ENCODE measurements at places on chromosomes 4 and X.

GRCh38 chrX:31702222-31702621 is 630.4 kb upstream of the FTHL17 start:
- no peaks in the 10 kb centered on the region for H3K27me3 ChIP-seq
- H3K4me3 ChIP-seq, result no peak overlapping the region
- DNase-seq, result no peak
- H3K36me3 ChIP-seq, result no peaks in the 10 kb centered on the region
- H3K4me1 ChIP-seq, result no peaks in the 10 kb centered on the region
- H3K27ac ChIP-seq, result no peak overlapping the region

- H3K4me3 ChIP-seq, result no peak overlapping the region
- no peaks in the 10 kb centered on the region for H3K36me3 ChIP-seq
- H3K27me3 ChIP-seq, result peaks cover 2% of the 10 kb centered on the region
- no peak overlapping the region for H3K27ac ChIP-seq
- no peak for DNase-seq
- H3K4me1 ChIP-seq, result no peaks in the 10 kb centered on the region
Observed at GRCh38 chr4:608236-608635, 17.1 kb upstream of the PDE6B start.

DNA sequence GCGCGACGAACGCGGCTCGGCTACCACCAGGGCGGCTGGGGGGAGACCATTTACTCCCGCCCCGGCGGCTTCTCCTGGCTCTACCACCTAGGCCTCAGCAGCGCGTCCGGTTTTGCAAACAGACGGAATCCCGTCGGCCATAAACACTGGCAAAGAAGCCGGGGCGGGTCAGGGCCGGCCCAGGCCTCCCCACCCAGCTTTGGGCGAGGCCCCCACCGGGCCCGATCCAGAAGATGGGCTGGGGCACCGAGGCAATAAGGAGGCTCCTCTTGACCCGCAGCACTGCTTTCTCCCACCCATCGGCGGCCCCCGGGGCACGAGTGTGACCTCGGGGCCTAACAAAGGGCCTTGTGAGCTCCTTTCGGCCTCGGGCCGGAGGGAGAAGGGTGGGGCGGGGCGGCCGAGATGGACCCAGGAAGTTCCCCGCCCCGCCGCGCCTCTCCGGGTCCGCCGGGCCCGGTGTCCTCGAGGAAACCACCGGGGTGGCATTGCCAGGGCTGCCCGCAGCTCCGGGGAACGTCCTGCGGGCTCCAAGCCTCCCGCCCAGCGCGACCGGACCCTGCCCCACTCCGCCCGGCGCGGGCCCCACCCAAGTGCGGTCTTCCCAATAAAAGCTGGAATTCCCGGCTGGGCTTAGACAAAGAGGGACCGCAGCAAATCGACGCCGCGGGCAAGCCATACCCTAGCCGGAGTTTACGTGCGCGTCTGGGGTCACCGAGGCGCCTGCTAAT is 5.9 kb downstream of the BCOR start:
- H3K4me1 ChIP-seq, result peaks cover 54% of the 10 kb centered on the region
- no peak overlapping the region for H3K27ac ChIP-seq
- H3K27me3 ChIP-seq, result no peaks in the 10 kb centered on the region
- no peak overlapping the region for H3K4me3 ChIP-seq
- no peaks in the 10 kb centered on the region for H3K36me3 ChIP-seq

GRCh38 chr4:72893354-72894066 is 176.0 kb downstream of the COX18 start:
- H3K4me3 ChIP-seq, result no peak overlapping the region
- H3K36me3 ChIP-seq, result no peaks in the 10 kb centered on the region
- H3K27me3 ChIP-seq, result no peaks in the 10 kb centered on the region
- H3K4me1 ChIP-seq, result no peaks in the 10 kb centered on the region
- H3K27ac ChIP-seq, result no peak overlapping the region
- DNase-seq, result no peak

GRCh38 chr4:156977435-156978160 is 6.0 kb upstream of the PDGFC start:
- DNase-seq, result no peak
- no peaks in the 10 kb centered on the region for H3K4me1 ChIP-seq
- no peak overlapping the region for H3K4me3 ChIP-seq
- H3K27me3 ChIP-seq, result peaks cover 2% of the 10 kb centered on the region

GRCh38 chrX:132774010-132774714 is 184.3 kb downstream of the HS6ST2 start:
- no peaks in the 10 kb centered on the region for H3K4me1 ChIP-seq
- no peaks in the 10 kb centered on the region for H3K27me3 ChIP-seq
- H3K4me3 ChIP-seq, result no peak overlapping the region
- no peaks in the 10 kb centered on the region for H3K36me3 ChIP-seq
- no peak overlapping the region for H3K27ac ChIP-seq

DNA sequence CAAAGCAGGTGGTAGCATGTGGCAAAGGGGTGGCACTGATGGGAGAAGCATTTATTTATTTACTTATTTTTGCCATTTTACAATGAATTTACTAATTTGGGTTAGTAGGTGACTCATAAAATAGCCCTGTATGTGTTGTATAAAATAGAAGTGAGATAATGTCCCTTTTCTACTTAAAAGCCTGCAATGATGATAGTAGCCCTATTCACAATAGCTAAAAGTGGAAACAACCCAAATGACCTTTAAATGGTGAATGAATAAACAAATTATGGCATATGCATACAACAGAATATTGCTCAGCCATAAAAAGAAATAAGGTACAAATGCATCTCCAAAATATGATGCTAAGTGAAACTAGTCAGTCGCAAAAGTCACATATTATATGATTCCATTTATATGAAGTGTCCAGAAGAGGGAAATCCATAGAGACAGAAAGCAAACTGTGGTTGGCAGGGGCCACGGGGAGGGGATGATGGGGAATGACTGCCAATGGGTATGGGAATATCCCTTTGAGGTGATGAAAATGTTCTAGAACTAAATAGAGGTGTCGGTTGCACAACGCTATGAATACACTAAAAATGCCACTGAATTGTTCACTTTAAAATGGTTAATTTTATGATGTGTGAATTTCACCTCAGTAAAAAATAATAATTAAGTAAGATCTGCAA is 35.8 kb upstream of the FAM9C start:
- DNase-seq, result no peak
- no peaks in the 10 kb centered on the region for H3K27me3 ChIP-seq
- H3K27ac ChIP-seq, result peak overlapping the region; percentile 58
- H3K4me1 ChIP-seq, result peaks cover 75% of the 10 kb centered on the region
- H3K4me3 ChIP-seq, result no peak overlapping the region

GRCh38 chrX:40258909-40259308 is 161.2 kb upstream of the BCOR start:
- no peak overlapping the region for H3K4me3 ChIP-seq
- H3K36me3 ChIP-seq, result no peaks in the 10 kb centered on the region
- no peaks in the 10 kb centered on the region for H3K27me3 ChIP-seq
- no peak for DNase-seq

DNA sequence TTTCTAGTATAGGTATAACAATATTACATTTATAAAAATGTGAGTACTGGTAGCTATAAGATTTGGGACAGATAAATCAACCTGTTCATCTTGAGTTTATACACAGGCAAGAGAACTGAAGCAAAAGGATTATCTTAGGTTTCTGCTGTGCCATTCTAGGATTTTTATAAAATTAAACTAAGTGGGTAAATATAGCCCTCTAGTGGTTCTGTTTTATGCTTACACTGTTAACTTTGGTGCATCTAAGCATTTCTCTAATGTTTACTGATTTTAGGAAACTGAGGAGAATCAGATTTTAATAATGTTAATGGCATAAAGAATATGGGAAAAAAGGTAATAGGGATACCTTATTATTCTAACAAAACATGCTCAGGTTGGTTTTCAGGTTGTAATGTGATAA is 1.1 kb upstream of the RRH start:
- no peak for DNase-seq
- no peak overlapping the region for H3K4me3 ChIP-seq
- H3K4me1 ChIP-seq, result no peaks in the 10 kb centered on the region
- H3K27me3 ChIP-seq, result no peaks in the 10 kb centered on the region
